SK-N-SH treated with all-trans-retinoic acid at 6 μM for 48 hours (cell line): ENCODE measurements at places on chromosomes 5 and 9.

DNA sequence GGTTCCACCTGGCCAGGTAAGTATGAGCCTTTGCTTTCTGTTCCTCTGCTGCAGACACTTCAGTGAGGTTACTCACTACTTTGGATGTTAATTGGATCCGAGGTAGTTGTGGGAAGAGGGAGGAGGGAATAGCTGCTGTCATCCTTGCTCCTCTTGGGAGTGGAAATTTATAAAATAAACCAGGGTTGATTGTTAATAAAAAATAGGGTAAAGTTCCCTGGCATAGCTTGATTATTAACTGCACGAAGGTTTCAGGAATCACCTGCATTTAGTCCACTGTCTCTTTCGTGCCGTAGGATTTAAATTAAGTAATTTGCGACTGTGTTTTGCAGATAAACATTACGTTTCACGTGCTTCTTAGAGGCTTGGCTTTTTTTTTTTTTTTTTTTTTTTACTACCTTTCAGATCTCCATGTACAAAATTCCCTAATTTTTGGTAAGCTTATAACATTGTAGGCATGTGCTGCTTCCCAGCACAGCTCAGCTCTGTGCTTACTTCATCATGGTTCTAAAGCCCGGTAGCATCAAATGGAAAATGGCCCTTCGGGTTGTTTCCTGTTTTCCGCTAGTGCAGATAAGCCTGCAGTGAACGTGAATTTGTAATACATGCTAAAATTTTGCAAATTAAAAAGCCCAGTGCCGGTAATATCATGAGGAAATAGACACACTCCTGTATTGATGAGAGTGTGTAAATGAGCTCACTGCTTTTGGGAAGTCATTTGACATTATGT is 26.9 kb upstream of the LTC4S start:
- ATAC-seq, result no peak

DNA sequence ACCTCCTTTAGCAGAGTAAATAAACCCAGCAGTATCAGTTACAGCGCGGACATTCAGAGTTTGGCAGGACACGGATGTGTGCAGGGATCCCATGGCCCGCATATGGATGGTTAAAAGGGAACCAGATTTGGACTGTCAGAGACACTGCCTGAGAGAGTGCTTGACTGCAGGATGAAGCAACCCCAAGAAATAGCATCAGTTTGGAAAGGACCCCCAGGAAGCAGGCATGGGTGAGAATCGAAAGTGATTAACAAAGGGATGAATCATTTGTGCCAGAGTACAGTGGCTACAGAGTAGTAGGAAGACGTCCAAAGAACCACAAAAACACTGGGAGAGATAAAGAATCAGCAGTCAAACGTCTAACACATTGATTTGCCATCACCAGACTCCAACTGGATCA is 5.5 kb downstream of the C7 start:
- ATAC-seq, result no peak

- ATAC-seq, result no peak
Observed at GRCh38 chr5:111792471-111793058, 35.6 kb upstream of the NREP start.

- no peak for ATAC-seq
Observed at GRCh38 chr5:138803285-138803684, 50.1 kb downstream of the CTNNA1 start.

GRCh38 chr5:50463047-50463446 is 22.0 kb upstream of the EMB start:
- ATAC-seq, result no peak

DNA sequence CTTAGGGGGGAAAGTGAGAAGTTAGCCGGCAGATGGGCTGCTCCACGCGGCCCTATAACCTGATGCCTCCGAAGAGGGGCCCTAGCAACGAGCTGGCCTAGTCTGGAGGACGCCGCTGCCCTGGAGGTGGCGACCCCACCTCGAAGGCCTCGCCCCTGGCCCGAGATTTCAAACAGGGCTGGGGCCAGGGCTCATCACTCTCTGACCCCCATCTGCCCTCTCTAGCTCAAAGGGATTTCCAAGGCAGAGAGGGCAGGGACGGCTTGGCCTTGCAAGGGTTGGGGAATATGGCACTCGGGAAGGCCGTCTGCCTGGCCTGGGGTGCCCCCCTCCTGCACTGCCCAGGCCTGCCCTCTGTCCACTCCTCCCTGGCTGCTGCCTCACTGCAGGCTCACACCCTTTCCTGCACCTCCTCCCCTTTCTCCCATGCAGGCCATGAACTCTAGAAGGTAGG is 25.5 kb upstream of the TIFAB start:
- ATAC-seq, result no peak

- no peak for ATAC-seq
Observed at GRCh38 chr9:98329281-98329680, 73.8 kb upstream of the TBC1D2 start.

DNA sequence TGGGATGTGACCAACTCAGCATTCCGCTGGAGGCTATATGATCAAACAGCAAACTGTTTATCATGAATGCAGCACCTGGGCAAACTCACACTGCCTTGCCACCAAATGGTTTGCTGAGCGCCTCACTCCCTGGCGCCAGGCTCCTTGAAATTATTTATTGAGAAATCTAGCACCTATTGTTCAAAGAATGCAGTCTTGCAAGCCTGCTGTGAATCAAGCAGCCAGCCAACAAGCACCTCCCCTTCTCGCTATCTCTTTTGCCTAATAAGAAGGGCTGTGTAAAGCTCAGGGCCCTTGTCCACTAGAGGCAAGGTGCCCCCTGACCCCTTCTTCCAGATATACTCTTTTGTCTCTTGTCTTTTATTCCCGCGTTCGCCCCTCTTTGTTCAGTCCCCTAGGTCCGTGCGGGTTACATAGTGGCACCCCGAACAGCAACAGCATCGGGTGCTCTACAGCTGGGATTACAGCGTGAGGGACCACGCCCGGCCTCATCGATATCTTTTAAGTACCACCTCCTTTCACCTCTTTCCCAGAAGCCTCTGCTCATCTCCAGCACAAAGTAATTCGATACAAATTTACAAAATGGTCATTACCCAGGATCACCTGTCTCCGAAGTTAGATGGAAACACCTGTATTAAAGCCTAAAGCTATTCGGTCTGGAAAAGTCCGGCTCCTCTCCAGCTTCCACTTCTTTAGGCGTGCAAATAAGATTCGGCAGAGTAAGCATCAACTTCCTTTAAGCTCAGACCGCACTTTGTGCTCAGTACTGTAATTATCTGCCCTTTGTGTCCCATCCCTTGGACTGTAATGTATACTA is 896 bp downstream of the RIGI start:
- ATAC-seq, result peak; percentile 9; the same call in 2 of the 3 replicates

DNA sequence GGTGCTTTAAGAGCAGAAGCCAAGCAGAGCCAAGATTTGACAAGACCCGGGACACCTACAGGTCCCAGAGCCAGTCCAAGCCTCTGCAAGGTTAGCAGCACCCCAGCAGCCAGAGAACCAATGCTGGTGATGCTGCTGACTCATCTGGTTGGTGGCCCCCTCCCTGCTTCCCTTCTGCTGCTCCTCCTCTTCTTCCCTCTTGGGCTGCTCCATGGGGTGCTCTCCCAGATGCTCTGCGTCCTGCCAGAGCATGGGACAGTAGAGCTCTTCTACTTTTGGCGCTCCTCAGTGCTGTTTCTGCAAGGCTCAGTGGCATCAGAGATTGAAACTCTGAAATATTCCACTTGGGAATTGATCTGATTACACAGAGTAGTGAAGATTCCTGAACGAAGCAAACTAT is 76.1 kb upstream of the SAP30L start:
- ATAC-seq, result peak; percentile 47
